ENCODE measurements at places on chromosomes 3 and 15. TPM values are rescaled to one million over a fixed set of nuclear protein-coding genes. Genes with fewer than 3 reads are reported as not detected.

DNA sequence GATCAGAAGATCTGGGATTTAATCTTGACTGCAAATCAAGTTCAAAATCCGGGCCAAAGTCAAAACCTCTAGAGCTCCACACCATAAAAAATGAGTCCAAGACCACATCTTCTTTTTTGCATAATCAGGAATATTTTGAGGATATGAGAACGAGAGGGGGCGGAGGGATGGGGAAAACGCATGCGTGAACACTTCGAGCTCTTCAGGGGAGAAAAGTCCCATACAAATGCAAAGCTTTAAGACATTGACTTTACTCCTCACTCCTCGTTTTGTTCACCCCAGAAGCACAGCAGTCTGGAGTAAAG lies 68.2 kb downstream of the SUMF1 start:
- no peak for DNase-seq

GRCh38 chr15:90807074-90807785 lies 61.2 kb upstream of the FURIN start:
- DNase-seq = no peak

GRCh38 chr15:95958382-95958781 lies 372.1 kb upstream of the NR2F2 start:
- peak; percentile 25 for DNase-seq

GRCh38 chr3:50708620-50709019 lies 33.9 kb downstream of the DOCK3 start:
- peak; percentile 11 for DNase-seq

DNA sequence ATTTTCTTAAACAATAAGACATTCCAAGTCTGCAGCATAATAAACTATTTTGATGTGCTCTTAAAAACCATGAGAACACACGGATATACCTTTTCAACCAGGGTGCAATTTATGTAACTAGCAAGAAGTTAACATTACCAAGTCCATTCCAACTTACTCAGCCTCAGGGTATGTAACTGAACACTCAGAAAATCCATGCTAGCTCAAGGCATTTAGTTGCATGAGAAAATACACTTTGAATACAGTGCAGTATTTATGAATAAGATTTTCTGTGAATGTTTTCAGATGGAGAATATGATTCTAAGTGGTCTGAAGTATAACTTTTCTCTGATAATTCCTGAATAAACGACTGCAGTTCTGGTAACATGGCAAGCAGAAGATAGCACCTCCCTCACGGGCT lies 124.3 kb downstream of the SNRK start:
- no peak for DNase-seq

DNA sequence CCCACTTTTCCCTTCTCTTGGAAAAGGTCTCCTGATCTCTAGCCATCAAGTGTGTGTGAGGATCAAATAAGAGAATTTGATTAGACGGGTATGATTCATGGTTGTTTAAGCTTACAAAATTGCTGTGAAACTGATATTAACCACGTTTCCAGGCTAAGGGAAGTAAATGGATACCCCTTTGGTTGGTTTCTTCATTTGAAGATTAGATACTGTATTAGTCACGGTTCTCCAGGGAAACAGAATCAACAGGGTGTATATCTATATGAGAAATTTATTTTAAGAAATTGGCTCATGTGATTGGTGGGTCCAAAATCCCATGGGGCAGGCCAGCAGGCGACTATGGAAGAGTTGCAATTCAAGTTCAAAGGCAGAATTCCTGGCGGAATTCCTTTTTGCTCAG lies 112.7 kb upstream of the SELENOK start:
- no peak for DNase-seq

DNA sequence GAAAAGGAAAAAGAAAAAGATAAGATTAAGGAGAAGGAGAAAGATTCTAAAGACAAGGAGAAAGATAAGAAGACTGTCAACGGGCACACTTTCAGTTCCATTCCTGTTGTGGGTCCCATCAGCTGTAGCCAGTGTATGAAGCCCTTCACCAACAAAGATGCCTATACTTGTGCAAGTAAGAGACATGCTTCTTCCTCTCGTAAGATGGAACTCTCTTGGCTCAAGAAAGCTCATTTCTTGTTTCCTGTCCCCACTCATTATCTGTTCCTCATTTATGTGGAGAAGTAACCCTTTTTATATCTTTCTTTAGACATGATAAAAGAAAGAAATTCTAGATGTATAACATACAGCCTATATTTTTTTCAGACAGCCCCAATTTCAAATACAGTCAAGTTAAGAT lies 101.4 kb downstream of the KLHL25 start:
- DNase-seq = no peak

DNA sequence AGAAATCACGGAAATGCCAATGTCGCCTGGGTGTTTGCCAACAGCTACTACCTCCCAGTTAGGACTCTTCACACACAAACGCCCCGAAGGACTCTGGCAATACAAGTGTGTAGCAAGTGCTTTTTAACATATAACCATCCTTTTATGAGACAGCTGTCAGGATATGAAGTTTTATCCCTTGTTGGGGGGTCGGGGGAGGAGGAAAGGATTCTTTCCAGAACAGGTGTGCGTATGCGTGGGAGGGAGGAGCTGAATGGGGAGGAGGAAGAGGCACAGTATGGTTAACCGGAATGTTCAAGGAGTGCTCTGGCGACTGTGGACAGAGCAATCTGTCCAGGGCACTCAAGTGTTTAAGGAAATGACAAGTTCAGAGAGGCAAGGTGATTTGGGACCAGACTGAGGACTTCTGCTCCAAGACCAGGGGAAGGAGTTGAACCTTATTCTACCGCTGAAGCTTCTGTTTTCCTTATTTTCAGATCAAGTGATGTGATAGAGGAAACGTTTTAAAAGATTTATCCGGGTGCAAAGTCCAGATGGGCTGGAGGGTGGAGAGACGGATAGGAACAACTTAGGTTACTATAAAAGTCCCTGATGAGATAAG lies 1.3 kb downstream of the TSPAN3 start:
- DNase-seq = no peak

Gene ACAN
- 5.0 TPM for total RNA-seq

DNA sequence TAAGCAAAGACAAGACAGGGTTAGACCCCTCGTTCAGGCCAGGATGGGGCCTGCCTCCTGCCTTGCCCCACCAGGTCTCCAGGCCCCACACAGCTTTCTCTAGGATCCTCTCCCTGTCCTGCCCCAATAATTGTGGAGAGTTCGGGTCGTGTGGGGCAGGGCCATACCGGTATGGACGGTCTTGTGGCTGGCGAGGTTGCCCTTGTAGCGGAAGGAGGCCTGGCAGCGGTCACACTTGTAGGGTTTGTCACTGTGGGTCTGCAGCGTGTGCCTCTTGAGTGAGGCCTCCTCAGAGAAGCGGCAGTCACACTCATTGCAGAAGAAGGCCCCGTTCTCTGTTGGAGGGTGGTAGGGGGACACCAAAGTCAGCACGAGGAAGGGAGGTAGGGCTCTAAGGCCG lies 18.7 kb downstream of the BCL6 start:
- no peak for DNase-seq

Gene ST3GAL6
- total RNA-seq = 16.7 TPM

DNA sequence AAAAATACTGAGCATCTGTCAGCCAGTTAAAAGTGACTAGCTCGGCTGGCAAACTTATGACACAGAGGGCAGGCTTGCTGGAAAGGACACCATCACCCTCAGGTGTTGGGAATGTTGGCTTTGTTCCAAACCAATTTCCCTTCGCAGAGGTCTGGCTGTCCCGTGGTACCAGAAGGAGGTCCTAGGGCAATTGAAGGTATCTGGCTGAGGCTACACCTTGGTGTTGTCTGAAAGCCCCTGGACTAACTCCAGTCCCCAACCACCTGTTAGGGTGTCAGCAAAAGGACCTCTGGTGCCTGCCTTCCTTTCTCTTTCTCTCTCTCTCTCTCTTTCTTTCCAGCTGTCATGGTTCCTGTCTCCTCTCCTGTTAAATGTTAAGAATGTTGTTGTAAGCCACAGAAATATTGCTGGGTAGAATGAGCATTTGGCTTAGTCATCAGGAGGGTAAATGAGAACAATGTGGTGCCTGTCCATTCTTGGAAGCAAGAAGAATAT lies 12.5 kb downstream of the PRR20G start:
- DNase-seq = no peak

- no peak for DNase-seq
Observed at GRCh38 chr3:136958939-136959338, 1.2 kb downstream of the IL20RB start.

DNA sequence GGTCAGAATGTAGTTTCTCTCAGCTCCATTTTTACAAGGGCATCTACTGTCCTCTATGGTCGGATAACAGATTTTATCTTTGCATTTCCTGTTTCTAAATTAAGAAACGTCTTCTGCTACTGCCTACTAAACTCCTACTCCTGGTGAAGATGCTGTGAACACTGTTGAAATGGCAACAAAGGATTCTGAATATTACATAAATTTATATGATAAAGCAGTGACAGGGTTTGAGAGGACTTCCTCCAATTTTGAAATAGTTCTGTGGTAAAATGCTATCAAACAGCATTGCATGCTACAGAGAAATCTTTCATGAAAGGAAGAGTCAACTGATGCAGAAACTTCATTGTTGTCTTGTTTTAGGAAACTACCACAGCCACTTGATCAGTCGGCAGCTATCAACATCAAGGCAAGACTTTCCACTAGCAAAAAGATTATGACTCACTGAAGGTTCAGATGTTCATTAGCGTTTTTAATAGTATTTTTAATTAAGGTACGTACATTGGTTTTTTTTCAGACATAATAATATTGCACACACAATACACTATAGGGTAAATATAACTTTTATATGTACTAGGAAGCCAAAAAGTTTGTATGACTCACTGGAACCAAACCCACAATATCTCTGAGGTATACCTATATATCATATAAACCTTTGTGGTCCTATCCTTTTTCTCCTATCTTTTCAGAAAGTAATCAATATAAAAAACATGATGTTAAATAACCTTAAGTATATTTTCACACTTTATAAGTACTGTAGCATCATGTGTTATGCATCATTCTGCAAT lies 156.1 kb downstream of the STAG1 start:
- no peak for DNase-seq

Gene ZMYND10
- total RNA-seq = 1.2 TPM

DNA sequence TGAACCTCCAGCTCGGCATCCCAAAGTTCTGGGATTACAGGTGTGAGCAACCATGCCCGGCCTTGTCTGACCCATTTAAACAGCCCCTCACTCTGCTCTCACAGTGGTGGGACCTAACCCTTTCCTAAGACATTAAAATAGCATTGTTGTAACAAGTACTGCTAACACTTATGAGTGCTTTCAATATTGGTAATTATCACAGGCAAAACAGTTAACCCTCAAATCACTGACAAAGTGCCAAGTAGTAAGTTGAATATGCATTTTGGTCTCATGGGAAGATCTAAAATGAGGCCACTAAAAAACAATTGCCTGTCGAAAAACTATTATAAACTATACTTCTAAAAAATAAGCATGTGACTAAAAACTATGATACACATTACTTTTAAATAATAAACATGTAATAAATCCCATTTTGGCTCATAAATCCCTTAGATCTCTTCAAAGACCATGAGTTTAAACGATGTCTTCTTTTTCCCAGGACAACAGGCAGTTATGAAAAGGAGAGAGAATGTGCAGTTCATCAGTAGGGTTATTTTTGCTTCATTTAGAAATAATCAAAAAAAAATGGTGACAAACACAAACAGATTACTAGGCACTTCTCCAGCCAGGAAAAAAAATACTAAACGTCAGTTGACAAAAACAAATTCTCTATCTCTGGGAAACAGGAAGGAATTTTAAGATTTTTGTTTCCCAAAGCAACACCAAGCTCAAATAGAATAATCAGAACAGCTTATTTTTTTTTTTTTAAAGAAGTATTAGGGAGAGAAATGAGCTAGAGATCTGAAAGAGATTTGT lies 95.4 kb downstream of the RFTN1 start:
- DNase-seq = no peak

Gene ASB14
- 0.21 TPM for total RNA-seq

Gene RARB
- total RNA-seq = 70.7 TPM

Gene GOLGA6B
- 0.26 TPM for total RNA-seq

Gene GOLGA8G
- not detected for total RNA-seq

- no peak for DNase-seq
Observed at GRCh38 chr15:88284318-88284998, 27.9 kb upstream of the NTRK3 start.

Gene RHCG
- 0.16 TPM for total RNA-seq

GRCh38 chr15:75342221-75342620 lies 4.6 kb upstream of the NEIL1 start:
- no peak for DNase-seq

DNA sequence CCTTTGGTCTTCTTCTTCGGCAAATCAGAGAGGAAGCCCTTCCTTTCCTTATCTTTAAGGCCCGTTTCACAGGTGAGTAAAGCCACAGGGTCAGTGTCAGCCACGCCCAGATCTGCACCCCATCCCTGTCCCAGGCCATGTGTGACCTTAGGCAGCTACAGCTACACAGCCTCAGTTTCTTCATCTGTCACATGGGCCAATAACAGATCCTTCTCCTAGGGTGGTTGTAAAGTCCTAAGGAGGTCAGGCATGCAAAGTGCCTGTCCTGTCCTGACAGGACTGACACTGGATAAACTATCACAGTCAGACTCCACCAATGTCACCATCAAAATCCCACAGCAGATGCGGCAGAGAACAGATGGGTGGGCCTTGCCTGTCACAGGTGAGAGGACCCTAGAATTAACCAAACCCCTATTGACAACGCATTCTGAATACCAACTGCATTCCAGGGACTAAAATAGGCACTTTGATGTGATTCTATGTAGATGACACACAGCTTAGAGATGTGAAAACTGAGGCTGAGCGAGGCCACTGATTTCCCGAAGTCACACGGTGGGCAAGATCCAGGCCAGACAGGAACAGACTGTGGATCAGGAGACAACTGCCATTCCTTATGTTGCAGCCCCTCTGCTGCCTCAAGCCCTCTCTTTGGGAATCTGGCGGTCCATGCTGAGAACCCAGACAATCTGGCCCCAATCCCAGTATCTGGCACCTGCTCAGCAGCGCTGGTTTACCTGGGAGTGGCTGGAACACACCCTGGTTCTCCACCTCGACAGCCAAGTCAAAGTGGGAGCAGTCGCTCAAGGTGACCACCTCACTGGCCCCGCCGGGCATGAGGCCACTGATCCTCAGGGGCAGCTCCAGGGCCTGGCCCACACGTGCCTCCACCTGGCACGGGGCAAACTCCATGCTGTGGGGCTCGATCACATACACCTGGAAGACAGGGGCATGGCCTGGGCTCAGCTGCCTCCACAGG lies 48.7 kb downstream of the NUP210 start:
- DNase-seq = no peak

DNA sequence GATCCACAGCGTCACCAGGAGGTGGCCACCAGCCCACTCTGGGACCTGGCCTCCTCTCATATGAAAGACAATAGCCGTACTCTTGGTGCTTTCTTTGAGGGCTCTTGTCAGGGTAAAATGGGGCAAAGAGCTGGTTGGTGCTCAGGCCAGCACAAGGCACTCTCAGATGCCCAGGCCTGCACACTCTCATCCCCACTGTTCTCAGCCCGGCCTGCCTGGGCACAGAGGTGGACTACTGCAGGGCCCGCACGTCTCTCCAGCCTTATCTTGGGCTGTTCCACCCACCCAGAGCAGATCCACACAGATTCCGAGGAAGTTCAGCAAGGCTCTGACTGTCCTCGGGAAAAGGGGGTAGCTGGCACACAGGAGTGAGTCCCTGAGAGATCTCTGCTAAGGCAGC lies 122.8 kb upstream of the PRR20G start:
- no peak for DNase-seq

Gene HERC2
- total RNA-seq = 50.1 TPM
